NCI-H2029 treated with DMSO at 0.1 percent for 48 hours (cell line): ENCODE measurements at places on chromosomes 13 and 19.

- no peak for DNase-seq
Measured at GRCh38 chr13:40172149-40172591, 494.3 kb downstream of the FOXO1 start.

- DNase-seq, result no peak
Measured at GRCh38 chr19:11451871-11452619, 16.6 kb downstream of the PRKCSH start.

GRCh38 chr19:41416194-41416674 lies 10.9 kb downstream of the B3GNT8 start:
- peak; percentile 92 for DNase-seq

- DNase-seq, result peak; percentile 63
Measured at GRCh38 chr19:12801466-12802266, at the start of the genes PRDX2 and THSD8. Gene PRDX2, minus strand, starts transcription at chr19:12801800. Its CDS starts 539 bp downstream, at chr19:12801261. Gene THSD8, plus strand, starts transcription at chr19:12802069. Its CDS starts 3 bp downstream, at chr19:12802072.

GRCh38 chr13:97522243-97522642 lies 88.3 kb downstream of the RAP2A start:
- no peak for DNase-seq

DNA sequence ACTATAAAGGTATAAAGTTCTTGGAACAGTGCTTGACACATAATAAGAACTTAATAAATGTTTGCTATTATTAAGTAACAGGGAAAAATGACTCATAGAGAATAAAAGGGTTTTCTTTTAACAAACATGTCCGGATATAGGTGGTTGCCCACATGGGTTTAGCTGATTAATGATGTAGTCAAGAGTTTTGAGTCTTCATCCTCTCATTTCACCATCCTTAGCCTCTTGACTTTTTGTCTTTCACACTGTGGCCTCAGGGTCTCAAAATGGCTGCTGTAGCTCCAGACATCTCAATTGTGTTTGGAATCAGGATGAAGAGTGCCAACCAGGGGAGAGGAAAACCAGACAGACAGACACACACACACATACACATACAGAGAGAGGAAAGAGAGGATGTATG lies 97.9 kb downstream of the HSPH1 start:
- DNase-seq, result no peak

DNA sequence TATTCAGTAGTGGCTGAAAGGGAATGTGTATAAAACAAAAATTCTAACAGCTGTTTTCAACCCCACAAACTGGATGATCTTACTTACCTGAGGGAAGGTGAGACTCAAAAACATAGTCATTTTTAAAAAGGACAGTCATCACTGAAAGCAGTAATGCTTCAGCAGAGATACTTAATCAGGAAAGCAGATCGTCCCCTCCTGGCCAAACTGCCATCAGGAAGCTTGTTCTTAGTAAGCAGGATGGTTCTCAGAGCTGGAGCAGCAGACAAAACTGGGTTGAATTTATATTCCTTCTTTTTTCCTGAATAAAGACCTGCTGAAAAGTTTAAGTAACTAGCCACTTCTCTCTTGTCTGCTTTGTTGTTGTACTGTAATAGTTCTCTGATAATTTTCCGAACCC lies 1156.5 kb downstream of the OLFM4 start:
- no peak for DNase-seq

- no peak for DNase-seq
Measured at GRCh38 chr19:51375504-51376221, 3.2 kb upstream of the NKG7 start.

DNA sequence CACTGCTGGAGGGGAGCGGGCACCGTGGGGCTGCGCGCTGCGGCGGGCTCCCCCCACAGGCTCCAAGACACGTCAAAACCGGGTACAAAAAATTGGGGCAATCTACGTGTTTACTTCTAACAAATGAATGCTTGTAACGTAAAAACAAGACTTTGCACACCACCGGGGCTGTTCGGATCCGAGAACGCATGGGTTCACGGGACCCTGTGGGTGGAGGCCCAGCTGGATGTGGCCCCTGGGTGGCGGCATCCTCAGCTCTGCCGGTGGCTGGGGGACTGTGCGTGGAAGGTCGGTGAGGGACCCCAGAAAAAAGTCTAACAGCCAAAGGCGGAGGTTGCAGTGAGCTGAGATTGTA lies 10.3 kb upstream of the SLC7A10 start:
- DNase-seq, result no peak

GRCh38 chr19:45403781-45404556 lies 900 bp downstream of the PPP1R13L start:
- no peak for DNase-seq

- DNase-seq, result no peak
Measured at GRCh38 chr13:44271031-44271455, 102.6 kb upstream of the SERP2 start.

GRCh38 chr13:80448725-80449124 lies 107.8 kb upstream of the SPRY2 start:
- no peak for DNase-seq

GRCh38 chr19:54422136-54422535 lies 6.9 kb downstream of the TTYH1 start:
- DNase-seq, result no peak

GRCh38 chr19:3135961-3136683 lies at the start of gene GNA15:
Gene GNA15, plus strand, starts transcription at chr19:3136033. Its CDS starts 418 bp downstream, at chr19:3136451.
- DNase-seq, result no peak

DNA sequence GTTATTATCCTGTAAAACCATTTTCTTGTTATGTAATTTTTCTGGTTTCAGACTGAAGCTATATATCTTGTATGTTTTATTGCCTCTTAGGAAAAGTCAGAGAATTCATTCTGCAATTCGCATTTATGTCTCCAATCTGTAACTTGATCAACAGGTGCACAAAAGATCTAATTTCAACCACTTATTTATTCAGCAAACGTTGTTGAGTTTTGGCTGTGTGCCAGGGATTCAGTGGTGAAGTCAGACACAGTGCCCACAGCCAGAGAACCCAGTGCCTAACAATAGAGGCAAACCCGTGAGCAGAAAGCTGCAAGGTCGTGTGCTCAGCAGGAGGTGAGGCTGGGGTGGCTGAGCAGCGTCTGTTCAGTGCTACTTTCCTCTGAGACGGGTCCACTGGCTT lies 119.5 kb upstream of the MCF2L start:
- DNase-seq, result peak; percentile 88

DNA sequence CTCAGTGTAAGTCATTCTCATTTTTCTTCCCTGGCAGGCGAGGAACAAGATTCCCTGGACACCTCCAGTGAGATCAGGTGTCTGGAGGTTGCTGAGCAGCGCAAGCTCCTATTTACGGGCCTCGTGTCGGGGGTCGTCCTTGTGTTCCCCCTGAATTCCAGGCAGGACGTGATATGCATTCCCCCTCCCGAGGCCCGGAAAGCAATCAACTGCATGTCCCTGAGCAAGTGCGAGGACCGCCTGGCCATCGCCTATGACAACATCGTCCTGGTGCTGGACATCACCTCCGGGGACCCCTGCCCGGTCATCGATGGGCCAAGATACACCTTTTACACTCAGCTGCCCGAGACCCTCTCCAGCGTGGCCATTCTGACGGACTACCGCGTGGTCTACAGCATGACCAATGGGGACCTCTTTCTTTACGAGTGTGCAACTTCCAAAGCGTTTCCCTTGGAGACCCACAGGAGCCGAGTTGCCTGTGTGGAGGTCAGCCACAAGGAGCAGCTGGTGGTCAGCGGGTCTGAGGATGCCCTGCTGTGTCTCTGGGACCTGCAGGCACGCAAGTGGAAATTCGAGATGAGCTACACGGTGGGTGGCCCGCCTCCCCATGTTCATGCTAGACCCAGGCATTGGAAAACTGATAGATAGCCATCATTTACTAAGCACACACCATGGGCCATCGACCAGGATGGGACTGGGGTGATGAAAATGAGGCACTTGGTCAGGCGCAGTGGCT lies 21.5 kb upstream of the SIN3B start:
- no peak for DNase-seq

- no peak for DNase-seq
Measured at GRCh38 chr19:23992348-23992747, 77.7 kb downstream of the ZNF726 start.

GRCh38 chr13:62251734-62252133 lies 836.1 kb upstream of the PCDH20 start:
- no peak for DNase-seq

- DNase-seq, result no peak
Measured at GRCh38 chr13:111526922-111527321, 206.5 kb downstream of the TEX29 start.
